ENCODE measurements at places on chromosomes 6 and 20.

DNA sequence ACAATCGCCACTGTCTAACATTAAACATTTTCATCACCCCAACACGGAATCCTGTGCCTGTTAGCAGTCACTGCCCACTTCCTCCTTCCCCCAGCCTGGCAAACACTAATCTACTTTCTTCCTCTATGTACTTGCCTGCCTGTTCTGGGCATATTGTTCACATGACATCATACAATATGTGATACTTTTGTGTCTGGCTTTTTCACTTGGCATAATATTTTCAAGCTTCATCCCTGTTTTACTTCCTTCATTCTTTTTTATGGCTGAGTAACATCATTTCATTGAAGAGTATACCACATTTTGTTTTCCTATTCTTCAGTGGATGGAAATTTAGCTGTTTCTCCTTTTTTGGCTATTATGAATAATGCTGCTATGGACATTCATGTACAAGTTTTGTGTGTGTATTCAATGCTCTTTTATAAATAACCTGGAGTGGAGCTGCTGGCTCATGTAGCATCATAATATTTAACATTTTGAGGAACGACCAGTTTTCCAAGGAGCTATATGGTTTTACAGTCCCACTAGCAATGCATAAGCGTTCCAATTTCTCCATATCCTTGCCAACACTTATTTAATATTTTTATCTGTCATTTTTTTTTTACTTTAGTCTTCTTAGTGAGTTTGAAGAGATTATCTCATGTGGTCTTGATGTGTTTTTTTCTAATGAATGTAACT lies 360.1 kb downstream of the HDGFL1 start:
- no peak for DNase-seq

- DNase-seq = no peak
Measured at GRCh38 chr20:57117296-57117695, 149.1 kb downstream of the BMP7 start.

DNA sequence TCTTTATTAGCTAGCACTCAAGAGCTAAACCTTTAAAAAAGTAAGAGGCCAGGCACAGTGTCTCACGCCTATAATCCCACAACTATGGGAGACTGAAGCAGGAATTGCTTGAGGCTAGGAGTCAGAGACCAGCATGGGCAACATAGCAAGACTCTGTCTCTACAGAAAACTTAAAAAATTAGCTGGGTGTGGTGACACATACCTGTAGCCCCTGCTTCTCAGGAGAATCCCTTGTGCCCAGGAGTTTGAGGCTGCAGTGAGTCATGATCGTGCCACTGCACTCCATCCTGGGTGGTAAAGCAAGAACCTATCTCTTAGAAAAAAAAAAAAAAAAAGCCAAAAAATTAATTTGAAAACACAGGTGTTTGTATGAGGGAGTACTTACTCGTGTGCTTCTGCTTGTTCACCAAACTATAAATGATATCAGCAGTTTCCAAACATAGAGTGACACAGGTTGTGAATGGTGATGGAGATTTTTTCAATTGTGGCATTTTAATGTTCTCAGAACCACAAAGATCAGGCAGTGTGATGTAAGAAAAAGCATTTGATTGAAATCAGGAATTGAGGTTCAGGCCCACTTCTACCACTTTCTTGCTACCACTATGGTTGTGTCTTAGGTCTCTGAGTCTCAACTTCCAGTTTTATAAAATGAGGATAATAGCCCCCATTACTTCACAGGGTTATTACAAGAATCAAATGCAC lies 104.9 kb downstream of the FOXO3 start:
- no peak for DNase-seq

DNA sequence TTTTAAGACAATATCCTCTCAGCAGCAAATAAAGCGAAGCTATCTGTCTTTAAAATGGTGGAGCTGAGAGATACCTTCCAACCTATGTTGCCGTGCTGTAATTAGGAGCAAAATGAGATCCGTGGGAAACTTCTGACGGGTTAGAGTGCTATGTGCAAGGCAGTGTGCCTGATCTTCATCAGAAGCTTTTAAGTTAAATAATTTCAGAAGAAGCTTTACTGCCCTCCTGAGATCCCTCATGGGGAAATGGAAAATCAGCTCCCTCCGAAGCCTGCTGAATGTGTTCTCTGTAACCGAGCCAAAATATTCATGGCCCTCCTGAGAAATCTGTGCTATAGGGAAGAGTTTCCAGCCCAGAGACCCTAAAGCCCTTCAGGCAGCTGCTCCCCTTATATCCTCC lies 43.7 kb upstream of the TBC1D7 start:
- DNase-seq = no peak

DNA sequence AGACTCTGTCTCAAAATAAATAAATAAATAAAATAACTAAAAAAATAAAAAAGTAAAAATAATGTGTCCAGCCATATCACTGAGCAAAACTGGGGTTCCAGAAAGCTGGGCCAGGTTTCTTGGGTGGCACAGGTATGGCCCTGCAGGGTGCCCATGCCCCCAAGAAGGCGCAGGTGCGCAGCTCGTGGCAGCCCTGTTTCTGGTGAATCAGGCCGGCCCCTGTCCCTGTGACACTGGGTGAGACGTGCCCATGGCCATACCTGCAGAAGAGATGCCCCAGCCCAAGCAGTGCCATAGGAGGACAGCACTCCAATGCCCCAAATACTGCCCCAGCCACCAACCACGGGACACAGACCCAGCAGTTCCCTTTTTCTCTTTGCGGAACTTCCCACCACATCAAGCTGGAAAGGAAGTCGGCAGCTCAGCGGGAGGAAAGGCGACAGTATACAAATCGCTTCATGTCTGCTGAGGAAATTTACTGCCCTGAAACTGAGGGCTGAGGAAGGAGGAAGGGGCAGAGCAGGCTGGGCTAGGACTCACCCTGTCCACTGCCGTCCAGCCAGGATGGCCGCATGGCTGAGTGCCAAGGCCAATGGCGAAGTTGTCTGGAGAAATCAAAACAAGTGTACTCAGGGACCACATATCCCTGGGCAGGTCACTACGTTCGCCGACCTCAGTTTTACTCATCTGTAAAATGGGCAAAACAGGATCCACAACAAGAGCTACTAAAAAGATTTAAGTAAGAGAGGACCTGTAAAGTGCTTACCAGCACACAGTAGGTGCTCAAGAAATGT lies 55.4 kb downstream of the PREX1 start:
- DNase-seq = no peak

- no peak for DNase-seq
Measured at GRCh38 chr6:46956409-46956808, 34.7 kb upstream of the ADGRF5 start.

DNA sequence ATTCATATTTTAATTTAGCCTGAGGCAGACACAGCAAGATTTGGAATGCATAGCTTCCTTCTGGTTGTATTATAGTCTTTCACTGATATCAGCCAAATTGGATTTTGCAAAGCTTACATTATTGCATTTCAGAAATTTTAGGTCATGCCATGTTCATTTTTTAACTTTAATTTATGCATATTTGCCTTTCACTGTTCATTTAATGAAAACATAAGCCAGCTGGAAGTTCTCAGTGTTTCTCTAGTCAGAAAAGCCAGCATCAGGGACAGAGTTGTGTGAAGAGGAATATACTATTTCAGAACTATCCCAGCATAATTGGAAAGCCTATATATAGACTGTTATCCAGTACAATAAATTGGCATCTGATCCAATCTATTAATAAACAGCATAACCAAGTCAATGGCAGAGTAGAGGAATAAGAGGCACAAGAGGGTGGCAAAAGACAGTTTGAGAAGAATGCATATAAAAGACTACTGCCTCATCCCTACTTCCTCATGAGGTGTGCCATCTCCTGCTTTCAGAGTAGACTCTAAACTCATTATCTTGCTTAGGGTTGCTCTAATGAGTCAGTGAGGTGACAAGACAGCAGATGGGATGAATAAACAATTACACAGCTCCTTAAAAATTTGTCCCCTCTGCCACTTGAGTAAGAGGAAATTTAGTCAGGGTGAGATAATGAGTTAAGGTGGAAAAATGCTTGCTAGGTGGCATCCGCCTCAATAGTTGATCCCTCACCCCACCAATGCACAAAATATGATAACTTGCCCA lies 159.8 kb upstream of the HCRTR2 start:
- no peak for DNase-seq

GRCh38 chr20:35776513-35777101 lies 4.8 kb downstream of the PHF20 start:
- DNase-seq = no peak

DNA sequence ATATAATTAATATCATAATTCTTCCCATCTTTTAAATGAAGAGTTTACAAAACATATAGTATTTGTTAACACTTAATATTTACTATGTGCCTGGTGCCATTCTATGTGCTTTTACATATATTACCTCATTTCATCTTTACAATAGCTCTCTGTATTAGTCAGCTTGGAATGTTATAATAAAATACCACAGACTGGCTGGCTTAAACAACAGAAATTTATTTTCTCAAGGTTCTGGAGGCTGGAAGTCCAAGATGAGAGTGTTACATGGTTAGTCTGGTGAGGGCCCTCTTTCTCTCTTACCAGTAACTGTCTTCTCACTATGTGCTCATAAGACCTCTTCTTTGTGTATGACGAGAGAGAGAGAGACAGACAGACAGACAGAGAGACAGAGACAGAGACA lies 110.2 kb downstream of the NKAIN2 start:
- no peak for DNase-seq

DNA sequence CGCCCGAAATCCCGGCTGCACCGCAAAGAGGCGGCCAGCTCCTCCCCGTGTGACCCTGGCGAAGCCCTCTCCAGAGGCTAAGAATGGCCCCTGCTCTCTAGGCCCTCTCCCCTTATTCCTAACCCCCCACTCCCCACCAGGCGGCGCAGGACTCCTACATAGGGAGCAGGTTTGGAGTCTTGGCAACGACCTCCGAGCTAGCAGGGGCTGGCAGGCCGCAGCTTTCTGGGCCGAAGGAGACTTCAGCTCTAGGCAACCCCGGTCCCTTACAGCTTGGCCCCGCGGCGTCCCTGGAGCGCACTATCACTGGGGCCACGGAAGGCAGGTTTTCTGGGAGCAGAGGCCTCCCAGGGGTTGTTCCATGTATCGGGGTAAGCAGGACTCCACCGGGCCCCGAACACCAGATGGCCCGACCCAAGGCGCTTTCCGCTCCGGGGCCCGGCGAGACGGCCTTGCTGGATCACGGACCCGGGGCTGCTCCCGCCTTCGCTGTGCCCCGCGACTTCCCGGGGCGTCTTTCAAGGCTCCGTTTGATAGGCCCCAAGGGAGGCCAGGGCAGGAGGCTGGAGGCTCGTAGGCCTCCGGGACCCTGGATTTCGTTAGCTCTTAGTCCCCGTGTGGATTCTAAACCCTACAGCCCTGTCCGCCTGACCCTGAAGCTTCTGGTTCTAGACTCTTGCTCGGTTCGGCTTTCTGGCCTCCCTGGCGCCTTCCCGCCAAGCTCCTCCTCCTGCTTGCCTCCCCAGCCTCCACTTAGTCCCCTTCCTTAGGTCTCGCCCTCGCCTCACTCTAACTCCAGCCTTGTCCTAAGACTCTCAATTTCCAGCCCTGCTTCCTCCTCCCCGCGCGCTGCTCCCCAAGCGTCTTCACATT lies 1.9 kb downstream of the SLC32A1 start:
- DNase-seq = no peak

- DNase-seq = no peak
Measured at GRCh38 chr6:155183095-155183494, 80.7 kb upstream of the CLDN20 start.

- DNase-seq = no peak
Measured at GRCh38 chr6:47456536-47456975, 21.0 kb upstream of the CD2AP start.

DNA sequence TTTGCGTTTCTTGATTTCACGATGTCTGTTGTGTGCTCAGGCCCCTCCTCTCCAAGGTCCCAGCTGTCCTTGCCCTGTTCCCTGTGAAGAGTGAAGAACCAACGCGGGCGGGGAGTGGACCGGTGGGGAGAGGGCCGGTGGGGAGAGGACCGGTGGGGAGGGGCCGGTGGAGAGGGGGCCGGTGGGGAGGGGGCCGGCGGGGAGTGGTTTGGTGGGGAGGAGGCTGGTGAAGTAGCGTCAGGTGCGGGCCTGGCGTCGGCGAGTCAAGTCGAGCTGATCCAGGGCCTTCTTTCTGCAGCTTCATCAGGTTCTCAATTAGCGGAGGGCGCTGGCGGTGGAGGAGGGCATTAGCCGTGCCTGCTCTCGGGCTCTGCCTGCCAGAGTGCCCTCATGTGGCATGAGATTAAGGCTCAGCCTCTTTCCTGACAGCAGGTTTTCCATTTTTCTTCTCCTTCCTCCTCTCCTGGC lies 21.2 kb upstream of the BHLHE23 start:
- no peak for DNase-seq

GRCh38 chr6:125918230-125918629 lies 38.3 kb upstream of the HINT3 start:
- DNase-seq = no peak

- no peak for DNase-seq
Measured at GRCh38 chr20:17634661-17635331, 47.2 kb downstream of the RRBP1 start.

GRCh38 chr6:45663251-45664221 lies 285.8 kb upstream of the SUPT3H start:
- peak; percentile 15 for DNase-seq

DNA sequence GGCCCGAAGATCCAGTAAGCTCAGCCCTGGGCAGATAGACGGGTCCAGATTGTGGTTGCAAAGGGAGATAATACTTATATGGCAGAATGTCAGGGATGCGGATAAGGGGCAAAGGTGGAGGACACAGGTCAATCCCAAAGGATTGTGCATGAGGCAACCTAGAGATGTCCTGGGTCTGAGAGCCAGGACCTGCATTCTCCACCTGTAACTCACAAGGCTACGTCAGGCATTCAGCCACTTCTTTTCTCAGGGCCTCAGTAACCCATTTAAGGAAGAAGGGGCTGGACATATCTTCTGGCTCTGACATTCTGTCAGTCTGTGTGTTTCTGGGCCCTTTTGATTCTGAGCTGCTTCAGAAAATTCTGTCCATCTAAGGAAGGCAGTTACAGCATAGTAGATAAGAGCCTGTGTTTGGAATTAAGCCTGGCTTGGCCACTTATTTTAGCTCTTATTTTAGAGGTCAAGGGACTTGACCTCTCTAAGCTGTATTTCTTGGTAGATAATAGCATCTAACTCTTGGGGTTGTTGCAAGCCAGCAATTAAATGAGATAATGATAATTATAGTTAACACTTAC lies 40.2 kb downstream of the CNBD2 start:
- no peak for DNase-seq

- no peak for DNase-seq
Measured at GRCh38 chr6:105164418-105164817, 15.4 kb downstream of the POPDC3 start.

GRCh38 chr20:47501116-47501481 lies 588 bp upstream of the NCOA3 start:
- no peak for DNase-seq

DNA sequence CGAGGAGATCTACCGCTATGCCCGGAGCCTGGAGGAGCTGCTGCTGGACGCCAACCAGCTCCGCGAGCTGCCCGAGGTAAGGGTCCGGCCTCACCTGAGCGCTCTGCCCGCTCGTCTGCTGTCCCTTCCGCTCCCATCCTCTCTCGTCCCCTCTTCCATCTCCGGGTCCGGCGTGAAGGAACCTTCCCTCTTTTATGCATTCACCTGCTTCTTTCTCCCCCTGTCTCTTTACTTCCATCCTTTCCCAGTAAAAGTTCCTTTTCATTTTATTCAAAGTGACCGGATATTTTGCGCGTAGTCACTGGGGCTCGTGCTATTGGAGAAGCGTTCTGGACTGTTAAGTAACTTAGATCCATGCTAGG lies 516 bp downstream of the LRRC1 start:
- DNase-seq = no peak
